ENCODE measurements at places on chromosomes 7 and 10.

DNA sequence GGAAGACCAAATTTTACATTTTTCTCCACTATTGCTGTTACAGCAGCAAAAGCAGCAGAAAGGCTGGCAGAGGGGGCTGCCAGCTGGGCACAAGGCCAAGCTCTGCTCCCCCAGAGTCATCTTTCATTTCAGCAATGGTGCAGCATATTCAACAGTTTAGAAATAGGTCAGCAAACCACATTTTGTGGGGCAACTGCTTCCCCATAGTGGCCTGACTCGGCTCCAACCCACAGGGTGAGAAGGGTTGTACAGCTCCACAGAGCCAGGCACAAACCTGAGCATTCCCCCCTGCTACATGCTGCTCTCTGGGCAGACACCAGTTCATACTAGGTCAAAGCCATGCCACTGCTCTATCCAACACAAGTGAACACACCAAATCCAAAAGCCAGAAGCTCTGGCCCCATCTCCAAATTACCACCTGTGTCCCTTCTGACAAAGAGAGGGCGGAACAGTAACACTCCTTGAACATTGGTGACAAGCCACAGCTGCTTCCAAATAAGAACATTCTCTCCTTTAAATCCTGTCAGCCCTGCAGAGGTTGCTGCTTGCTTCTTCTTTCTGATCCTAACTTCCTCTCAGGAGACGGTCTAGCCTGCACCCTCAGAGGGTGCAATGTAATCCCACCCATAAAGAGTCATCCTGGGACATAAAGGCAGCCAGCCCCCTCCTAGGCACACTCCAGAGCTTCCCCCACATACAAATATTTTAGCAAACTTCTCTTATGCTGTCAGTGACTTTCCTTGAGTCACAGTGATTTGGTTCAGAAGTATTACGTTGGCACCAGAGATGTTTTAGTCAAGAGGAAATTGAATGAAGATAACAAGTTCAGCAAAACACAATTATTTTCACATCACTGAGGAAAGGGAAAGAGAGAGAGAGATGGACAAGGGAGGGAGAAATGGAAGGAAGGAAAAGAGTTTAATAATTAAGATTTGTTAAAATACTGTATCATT is 39.0 kb upstream of the SLIT1 start:
- DNase-seq, result no peak

DNA sequence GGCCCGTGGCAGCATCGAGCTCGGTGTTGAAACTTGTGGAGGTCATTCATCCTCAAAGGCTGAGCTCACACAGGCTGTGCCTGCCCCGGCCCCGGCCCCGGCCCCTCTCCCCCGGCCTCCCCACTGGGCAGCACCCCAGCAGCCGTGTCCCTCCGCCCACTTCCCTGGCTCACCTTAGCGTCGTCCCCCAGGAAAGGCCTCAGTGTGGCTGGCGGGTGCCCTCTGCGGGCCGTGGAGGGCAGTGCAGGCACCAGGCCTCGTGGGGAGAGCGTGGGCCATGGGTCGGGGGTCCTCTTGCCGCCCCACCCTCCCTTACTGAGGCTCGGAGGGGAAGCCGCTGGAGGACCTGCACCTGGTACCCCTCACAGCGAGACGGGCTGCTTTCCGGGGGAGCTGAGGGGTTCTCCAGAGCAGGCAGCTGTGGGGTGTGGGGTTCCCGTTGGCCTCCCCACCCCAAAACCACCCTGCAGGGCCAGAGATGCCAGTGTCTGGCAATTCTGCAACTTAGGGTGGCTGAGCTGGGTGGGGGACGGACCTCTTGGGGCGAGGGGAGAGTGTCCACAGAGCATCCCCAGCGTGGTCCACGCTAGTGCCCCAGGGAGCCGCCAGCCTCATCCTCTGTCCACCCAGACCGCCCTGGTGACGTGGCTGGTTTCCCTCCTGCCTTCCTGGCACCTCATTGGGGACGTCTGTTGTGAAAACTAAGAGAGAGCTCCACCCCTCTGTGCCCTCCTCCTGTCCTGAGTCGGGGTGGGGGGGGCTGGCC is 44.2 kb upstream of the DPYSL4 start:
- DNase-seq, result no peak

GRCh38 chr7:18574676-18575075 is 79.1 kb downstream of the HDAC9 start:
- no peak for DNase-seq

GRCh38 chr7:7166318-7166717 is 16.0 kb upstream of the C1GALT1 start:
- DNase-seq, result no peak

GRCh38 chr10:21885940-21886339 is 117.6 kb downstream of the DNAJC1 start:
- DNase-seq, result no peak

DNA sequence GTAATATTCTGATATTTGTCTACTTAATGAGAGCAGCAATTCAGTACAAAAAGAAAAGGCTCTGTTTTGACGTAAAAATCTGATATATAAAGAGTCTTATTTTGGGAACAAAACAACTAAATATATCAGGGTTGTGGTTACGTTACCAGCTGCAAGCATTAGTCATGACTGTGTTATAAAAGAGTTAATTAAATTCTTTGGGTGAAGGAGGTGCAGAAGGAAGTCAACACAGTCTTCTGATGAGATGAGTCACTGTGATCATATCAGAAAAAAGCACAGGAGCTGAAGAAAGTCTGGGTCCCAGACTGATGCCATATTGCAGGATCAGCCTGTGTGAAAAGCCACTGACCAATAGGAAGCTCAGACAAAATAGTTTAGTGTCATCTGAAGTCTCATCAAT is 234.3 kb upstream of the TEX47 start:
- no peak for DNase-seq

DNA sequence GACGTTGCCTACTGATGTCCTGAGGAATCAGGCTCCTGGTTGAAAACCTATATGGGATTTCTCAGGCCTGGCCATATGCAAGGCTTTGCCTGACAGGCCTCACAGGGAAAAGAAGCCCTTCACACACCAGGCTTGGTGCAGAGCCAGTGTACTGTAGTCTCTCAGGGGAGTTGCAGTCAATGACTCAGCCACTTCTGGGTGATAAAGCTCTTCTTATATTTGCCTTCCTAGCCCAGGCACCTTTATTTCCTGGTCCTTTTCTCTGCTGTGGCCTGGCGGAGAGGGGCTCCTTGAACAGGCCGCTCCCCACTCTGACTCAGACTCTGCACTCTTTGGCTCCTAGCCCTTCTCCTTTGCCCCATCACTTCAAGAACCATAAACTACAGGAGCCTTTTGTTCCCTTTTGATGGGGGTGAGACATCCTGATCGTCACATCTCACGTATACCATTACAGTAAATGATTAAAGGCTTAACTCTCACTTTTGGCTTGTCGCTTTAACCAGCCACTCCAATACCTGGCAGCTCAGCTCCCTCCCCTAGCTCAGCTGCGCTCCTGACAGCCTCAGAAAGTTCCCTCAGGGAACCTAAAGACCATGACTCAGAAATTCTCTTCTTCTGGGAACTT is 33.5 kb downstream of the DPY19L1 start:
- DNase-seq, result peak; percentile 97
